Activated T-helper 1 cell treated with anti-CD3 and anti-CD28 coated beads, Interleukin-2, amount 50 U/mL, for 16 hours (primary cell): ENCODE measurements at places on chromosomes 1 and 21.

- DNase-seq: no peak
Observed at GRCh38 chr1:207188901-207189300, 84.9 kb downstream of the C4BPA start.

DNA sequence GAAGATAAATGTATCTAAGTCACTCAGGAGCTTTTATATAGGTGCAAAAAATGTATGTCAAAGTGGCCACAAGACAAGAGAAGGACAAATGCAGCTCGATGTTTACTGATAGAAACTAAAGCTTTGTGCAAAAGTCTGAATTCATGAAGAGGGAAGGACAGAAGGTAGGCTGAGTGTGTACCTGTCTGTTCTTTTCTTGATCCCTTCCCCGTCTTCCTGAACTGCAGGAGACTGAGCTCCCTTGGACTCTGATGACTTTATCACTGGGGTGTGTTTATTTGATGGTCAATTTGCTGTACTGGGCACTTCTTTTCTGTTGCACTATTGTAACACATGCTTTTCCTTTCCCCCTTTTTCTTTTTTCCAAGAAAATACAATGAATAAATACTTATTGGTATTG lies 25.4 kb downstream of the ITGB3BP start:
- DNase-seq: no peak

DNA sequence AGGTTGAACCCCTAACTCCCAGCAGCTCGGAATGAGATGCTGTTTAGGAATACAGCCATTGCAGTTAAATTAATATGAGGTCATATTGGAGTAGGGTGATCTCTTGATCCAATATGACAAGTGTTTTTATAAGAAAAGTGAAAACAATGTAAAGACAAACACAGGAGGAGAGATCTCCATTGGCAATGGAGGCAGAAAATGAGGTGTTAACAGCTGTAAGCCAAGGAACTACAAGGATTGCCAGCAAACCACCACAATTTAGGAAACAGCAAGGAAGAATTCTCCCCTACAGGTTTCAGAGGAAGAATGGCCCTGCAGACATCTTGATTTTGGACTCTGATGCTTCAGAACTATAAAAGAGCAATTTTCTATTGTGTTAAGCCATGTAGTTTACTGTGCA lies 774.3 kb downstream of the MRPL39 start:
- no peak for DNase-seq

GRCh38 chr1:151259351-151259750 lies 4.8 kb downstream of the PSMD4 start:
- no peak for DNase-seq

DNA sequence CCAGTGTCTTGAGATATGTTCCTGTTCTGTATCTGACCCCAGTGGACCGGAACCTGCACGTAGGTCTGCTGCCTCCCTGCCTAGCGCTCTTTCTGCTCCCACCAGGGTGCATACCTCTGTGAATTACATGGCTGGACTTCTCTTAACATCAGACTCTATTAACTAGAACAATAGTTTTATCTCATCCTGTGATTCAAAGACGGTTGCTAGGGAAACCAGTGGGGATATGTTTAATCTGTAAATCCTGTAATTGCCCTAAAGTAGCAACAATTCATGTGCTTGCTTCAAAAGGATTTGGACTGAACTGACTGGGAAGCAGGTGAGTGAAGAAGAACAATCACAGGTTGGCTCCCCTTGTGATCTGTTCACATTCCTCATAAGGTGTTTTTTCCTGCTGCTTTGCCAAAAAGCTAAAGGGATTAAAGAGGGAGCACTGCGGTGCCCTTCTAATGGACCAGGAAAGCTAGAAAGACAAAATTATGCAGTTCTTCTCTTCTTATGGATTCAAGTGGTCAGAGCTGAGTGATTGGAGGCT lies 52.7 kb upstream of the DIRAS3 start:
- DNase-seq: no peak

DNA sequence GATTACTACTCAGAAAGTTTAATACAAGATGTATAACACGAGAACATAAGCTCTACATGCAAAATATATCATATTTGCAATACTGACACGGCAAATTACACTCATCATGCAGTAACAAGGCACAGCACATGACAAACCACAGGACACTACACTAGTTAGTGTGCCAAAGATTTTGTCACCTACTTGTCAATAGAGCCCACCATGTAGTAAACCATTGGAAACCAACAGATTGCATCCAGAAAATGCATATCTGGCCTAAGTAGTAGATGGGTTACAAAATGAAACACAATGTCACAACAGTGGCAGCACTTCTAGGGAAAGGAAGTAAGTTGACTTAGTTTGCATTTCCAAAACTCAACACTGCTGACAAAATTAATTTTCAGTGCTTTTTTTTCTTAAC lies 288.9 kb downstream of the KCNT2 start:
- DNase-seq: no peak

DNA sequence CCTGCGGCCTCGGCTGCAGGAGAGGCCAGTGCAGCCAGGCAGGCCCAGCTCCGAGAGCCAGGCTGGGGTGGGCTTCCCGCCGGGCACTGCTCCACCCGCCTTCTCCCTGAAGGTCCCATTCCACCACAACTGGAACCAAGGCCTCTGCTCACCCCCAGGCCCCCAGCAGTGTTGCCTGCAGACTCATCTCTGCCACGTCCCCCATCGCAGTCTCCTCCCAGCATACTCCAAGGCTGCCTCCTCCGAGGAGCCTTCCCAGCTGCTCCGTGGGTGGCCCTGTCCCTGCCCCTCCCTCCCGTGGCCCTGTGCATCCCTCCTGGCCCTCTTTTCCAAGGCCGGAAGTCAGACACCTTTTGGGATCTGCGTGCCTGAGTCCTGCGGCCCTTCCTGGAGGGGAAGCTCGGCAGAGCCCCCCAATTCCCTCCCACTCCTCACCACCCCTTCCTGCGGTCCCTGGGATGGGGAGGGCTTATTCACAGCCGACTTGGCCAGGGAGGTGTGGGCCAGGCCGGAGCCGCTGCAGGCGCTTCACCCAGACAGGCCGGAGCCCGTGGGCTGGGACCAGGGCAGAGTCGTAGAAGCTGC lies 47.6 kb downstream of the SLX9 start:
- DNase-seq: no peak

GRCh38 chr1:25484096-25484495 lies 53.4 kb downstream of the MACO1 start:
- no peak for DNase-seq

- DNase-seq: peak; percentile 46
Observed at GRCh38 chr1:2585318-2586092, 1.1 kb upstream of the PRXL2B start.

DNA sequence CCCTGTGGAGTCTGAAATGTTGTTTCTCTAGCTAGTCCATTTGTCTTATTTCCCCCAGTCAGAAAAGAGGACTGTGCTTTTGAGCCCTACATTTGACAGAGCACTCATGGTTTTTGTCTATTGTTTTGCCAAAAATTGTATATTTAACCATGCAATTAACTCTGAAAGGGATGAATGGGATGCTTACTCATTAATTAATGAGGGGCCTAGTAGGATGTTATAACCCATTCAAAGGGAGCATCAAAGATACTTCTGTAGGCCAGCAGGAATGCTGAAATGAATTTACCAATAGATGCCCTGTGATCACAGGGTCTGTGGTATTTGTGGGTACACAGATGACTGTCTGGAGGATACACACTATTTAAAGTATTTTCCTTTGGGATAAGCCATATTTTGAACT lies 147.7 kb downstream of the FCRL5 start:
- DNase-seq: no peak

GRCh38 chr1:243507001-243507671 lies 251.3 kb downstream of the SDCCAG8 start:
- no peak for DNase-seq

DNA sequence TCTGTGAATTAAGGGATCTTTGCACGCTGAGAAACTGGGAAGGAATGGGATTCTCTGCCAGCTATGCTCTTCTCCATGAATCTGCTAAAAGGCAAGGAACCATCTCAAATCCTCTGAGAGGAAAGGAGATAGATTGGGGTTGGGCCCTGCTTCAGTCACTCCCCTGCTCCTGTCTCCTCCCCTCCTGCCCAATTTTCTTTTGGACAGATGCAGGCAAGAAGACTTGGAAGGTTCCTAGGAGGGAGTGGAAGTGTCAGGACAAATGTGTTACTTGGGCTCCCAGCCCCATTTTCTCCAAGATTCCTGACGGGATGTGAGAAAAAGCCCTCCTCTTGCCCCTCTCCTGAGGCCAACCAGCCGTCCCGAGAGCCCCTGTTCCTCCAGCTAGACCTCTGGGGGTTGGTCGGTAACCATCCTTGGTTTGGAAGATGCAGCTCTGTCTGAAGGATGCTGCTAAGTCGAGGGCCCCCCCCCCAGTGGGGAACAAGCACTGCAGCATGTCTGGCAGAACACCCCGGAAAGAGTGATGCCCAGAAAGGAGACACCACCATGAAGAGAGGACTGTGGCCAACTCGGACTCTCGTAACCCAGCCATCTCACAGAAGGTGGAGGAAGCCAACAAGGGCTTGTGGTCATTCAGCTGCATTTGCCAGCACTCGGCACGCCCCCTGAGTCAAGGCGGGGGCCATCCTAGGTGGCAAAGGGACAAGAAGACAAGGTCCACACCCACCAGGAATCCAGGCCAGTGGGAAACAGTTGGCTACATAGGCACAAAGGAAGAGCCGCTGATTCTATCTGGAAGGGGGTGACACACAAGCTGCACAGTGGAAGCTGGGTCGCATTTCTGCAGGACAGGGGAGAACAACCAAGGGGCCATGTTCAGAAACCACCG lies 43.7 kb downstream of the CDK18 start:
- no peak for DNase-seq

GRCh38 chr1:180116964-180117763 lies 37.5 kb upstream of the QSOX1 start:
- no peak for DNase-seq

DNA sequence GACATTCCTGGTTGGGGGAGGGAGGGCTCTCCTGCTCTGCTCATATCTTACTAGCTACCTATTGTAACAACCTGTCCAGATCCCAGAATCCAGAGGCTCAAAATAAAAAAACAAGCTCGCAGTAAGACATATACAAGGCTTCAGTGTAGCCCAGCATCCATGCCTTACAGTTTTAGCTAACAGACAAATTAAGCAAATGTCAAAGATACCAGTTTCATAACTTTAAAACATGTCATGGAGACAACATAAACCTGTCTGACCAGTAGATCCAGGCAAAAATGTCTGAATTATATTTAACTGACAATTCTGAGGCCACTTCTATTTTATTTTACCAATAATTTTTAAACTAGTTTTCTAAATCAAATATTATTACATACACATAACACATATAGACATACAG lies 167.7 kb upstream of the TNR start:
- no peak for DNase-seq

DNA sequence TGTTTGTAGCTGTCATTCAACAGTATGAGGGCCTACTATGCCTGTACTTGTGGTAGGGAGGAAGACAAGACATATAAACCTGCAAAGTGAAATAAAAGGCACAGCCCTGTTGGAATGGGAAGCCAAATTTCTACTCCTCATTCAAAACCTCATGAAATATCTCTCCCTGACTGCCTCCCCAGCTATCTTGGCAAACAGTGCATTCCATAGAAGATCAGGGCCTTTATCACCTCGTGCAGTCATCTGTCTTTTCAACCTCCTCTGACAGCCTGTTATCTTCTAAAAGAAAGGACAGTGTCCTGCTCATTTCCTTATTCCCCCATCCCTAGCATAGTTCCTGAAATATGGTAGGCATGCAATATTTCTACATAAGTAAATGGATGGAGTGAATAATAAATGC lies 71.0 kb downstream of the SH3GLB1 start:
- DNase-seq: no peak

- no peak for DNase-seq
Observed at GRCh38 chr1:202176949-202177927, 16.4 kb upstream of the LGR6 start.

DNA sequence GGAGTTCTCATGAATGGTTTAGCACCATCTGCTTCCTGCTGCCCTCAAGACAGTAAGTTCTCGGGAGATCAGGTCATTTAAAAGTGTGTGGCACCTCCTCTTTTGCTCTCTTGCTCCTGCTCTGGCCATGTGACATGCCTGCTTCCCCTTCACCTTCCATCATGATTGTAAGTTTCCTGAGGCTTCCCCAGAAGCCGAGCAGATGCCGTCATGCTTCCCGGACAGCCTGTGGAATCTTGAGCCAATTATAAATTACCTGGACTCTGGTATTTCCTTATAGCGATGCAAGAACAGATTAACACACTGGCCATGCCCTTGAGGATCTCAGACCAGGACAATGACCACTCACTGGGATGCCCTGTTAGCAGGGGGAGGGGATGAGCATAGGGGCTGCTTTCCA lies 212.3 kb downstream of the MATN1 start:
- DNase-seq: no peak

GRCh38 chr1:208848854-208849253 lies 604.7 kb upstream of the PLXNA2 start:
- no peak for DNase-seq

- no peak for DNase-seq
Observed at GRCh38 chr1:117414943-117415342, 47.7 kb downstream of the MAN1A2 start.

DNA sequence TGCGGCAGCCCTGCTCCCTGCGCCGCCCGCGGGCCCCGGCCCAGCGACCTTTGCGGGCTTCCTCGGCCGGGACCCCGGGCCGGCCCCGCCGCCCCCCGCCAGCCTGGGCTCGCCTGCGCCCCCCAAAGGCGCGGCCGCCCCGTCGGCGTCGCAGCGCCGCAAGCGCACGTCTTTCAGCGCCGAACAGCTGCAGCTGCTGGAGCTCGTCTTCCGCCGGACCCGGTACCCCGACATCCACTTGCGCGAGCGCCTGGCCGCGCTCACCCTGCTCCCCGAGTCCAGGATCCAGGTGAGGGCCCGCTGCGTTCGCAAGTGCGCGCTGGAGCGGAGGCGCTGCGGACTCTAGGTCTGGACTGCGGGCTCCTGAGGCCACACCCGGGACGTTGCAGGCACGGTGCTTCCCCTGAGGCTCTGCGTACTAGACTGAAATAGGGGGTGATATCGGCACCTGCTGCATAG lies 351 bp downstream of the MIXL1 start:
- no peak for DNase-seq

DNA sequence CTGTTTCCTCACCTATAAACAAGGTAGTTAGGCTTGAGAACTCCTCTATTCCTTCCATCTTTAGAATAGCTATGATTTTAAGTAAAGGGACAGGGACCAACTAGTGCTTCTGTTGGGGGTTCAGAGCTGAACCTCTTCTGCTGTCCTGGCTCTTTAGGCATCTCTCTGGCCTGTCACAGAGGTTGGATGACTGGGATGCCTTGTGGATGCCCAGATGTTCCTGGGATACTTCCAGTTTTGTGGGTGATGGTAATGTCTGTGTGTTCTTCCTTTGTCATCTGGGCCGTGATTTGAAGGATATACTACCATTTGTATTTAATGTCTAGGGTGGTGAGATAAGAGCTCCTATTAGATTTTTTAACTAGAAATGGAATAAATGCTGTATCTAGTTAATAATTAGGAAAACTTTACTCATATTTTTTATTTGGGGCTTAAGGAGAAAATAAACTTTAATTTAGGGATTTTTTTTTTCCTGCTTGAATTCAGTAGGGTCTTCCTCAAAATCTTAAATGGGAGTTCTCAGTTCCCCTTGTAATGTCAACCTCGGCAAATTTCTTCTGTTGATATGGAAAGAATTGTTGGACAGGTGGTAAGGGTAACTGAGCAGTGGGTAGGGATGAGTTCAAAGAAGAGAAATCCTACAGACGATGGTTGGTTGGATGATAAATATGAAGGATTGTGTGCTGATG lies 47.2 kb downstream of the LAMC1 start:
- DNase-seq: no peak
